ENCODE measurements at places on chromosomes 2 and 18.

GRCh38 chr2:37670378-37671008 lies 949 bp downstream of the CDC42EP3 start:
- no peak for DNase-seq

DNA sequence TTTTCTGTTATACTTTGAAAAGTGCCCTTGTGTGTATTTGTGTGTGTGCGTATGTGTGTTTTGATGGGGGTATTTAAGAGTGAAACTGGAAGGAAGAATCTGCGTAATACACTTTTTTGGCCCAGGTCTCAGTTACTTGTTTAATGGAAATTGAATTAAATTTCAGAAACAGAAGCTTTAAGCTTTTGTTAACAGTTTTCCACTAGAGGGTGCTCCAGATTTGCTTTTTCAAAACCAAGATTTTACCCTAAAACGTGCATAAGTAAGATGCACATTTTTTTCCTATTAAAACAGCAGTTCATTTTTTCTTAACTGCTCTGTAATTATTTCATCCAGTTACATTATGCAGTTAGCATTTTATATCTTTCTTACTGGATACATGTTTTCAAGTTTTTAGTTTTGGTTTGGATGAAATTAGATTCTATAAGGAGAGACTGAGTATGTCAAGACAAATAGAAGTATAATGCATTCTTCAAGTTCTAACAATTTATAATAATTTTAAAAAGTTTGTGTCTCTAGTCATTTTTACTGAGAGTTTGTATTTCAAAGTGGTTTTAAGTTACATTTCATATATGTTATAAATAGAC lies 97.2 kb downstream of the PIK3C3 start:
- DNase-seq, result peak; percentile 16

DNA sequence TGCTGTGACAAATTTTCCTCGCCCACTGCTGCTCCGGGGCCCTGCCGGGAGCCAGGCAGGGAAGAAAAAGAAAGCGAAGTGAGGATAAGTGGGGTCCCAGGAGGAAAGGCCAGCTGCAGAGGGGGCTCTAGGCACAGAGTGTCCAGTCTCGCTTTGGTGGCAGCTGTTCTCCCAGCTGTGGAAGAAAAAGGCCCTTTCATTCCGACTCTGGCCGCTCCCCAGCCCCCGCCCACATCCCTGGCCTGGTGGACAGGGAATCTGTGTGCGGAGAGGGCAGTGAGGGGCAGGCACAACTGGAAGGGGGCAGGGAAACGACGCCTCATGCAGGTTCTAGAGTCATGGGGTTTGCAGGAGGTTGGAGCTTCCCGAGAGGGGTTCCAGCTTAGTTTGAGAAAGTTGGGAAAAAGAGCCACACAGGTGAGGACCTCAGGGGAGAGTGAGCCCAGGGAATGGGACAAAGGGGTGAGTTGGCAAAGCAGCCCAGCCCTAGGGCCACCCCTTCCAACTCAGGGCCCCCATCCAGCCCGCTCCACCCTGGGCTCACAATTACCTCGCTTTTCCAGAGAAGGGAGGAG lies 1.8 kb downstream of the RTKN start:
- no peak for DNase-seq

DNA sequence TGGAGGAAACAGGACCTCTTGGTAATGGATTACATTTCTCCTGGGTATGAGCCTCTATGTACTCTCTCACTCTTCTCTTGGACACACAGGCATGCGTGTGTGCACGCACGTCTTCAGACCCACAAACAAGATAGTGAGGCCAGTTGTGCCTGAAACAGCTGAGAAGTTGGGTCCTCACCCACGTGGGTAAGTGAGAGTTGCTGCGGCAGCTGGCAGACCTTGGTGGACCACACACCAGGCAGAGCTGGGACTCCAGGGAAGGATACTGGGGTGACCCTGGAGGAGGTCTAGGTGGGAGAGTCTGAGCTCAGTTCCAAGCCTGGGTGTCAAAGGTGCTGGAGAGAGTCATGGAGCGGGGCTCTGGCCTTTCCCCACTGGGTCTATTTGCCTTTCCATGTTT lies 194.3 kb downstream of the HAUS1 start:
- DNase-seq, result no peak

GRCh38 chr2:23595601-23596251 lies 210.7 kb downstream of the KLHL29 start:
- DNase-seq, result peak; percentile 48

DNA sequence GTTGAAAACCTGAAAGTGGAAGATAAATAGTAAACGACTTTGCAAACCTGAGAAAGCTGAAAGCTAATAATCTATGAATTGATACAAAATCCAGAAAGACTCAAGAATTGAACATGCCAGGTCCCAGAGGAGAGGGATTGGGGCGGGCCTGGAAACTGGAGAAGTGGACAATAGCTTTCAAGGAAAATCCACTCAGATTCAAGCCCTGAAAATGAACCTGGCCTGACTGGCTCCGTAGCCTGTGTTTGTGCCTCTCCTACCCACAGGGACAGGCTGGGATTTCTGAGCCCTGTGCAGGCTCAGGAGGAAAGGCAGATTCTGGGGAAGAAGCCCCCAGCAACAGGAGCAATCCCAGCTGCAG lies 274.8 kb upstream of the HS6ST1 start:
- DNase-seq, result no peak
